ENCODE measurements at places on chromosomes 2 and 18.

DNA sequence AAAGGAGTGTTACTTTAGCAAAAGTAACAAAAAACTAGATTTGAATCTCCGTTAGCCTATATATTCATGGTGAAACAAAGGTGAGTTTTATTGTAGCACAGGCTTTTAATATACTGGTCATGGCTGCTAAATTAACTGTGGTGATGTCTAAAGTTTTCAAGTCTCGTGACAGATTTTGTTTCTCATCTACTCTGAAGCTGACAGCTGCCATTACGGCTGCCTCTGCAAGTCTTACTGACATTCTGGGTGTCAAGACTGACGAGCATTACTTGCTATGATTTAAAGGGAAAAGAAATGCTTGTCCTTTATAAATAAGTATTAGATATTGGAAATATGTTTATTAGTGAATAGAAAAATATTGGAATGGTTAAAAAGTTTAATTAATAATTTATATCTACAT lies 207.7 kb downstream of the DSEL start:
- DNase-seq = no peak

GRCh38 chr2:46717344-46718121 lies 198.1 kb downstream of the MCFD2 start:
- no peak for DNase-seq

- no peak for DNase-seq
These were observed 50.4 kb downstream of the NCKAP5 start for GRCh38 chr2:133517876-133518275.

DNA sequence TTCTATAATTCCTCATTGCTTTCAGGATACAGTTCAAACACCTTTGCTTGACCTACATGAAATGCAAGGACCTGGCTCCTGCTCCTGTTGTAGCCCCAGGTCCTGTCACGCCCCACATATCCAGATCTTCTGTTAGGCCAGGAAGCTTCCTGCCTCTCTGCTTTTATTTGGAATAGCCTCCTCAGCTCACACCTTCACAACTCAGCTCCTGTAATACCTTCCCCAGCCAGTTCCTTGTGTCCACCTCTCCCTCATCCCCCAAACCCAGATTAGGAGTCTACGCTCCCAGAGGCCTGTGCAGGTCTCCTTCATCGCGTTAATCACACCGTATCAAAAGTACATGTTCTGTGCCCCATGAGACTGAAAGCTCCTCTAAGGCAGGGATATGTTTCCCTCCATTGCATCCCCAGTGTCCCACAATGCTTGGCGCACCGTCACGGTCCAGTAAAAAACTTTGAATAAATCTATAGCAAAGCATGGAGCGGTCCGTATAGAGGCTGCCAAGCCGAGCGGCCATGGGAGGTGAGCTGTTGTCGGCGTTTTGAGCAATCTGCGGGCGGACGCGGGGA lies 371 bp downstream of the MDH1B start:
- no peak for DNase-seq

- peak; percentile 52 for DNase-seq
These were observed 33.5 kb downstream of the PNO1 start for GRCh38 chr2:68190991-68191731.

DNA sequence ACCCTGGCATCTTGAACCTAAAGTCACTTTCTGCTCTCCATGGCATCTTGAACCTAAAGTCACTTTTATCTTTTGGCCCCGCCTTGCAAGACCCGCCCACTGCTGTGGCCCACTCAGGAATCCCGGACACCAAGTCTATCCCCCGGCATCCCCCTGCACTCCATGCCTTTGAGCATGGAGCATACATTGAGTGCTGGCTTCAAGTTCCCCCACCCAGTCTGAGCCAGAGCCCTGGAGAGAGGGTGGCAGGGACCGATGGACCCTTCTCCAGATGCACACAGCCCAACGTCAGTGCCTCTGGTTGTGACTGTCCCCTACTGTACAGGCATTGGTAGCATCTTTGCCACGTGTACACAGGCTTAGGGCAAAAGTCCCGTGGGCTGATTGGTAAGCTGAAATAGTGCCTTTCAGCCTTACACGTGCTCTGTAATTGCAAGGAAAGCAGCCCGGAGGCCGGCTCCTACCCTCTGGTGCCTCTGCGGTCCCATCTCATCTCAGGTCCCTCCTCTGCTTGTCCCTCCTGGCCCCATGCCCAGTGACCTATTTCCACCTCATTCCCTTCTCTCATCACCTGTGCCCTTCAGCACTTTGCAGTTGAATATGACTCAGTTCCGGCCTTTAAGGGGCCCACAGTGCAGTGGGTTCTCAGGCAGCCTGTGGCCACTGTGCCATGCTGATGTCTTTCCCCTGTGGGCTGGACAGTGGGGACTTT lies 154.0 kb downstream of the INHBB start:
- DNase-seq = no peak

DNA sequence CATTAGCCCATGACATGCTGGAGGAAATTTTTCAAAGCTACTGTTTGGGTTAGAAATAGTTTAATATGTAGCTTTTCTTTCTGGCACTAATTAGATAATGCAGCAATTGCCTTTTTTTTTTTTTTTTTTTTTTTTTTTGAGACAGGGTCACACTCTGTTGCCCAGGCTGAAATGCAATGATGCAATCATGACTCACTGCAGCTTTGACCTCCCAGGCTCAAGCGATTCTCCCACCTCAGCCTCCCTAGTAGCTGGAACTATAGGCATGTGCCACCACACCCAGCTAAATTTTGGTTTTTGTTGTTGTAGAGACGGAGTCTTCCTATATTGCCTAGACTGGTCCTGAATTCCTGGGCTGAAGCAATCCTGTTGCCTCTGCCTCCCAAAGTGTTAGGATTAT lies 136.2 kb downstream of the SP100 start:
- no peak for DNase-seq

DNA sequence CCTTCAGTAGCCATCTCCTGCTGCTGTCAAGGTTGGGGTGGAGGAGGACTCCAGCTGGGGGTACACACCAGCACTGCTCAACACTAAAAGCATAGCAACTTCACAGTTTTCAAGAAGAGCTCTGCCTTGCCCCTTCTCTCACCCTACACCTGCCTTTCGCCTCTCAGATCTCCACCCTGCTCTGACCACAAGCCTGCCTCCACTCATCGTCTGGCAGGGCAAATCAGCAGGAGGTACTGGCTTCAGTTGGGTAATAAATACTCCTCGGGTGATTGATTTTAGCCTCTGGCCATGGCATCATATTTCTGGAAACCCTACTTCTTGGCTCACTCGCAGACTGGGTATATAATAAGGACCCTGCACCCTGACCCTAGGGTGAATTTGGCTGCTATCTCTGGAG lies 3.1 kb upstream of the PRKAG3 start:
- no peak for DNase-seq

DNA sequence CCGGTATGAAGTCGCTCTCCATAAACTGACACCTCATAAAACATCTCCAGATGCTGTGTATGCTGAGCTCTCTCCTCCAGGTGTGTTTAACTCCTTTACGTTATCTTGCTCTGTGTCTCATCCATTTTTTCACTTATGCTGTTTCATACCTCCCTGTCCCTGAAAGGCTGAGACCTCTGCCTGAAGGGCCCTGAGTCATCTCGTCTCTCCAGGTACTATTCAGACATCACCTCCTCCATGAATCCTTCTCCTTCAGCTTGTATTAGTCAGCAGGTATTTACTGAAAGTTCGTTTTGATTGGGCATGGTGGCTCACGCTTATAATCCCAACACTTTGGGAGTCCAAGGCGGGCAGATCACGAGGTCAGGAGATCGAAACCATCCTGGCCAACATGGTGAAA lies 244.5 kb upstream of the EPHA4 start:
- no peak for DNase-seq

- DNase-seq = peak; percentile 98
These were observed 97.0 kb upstream of the CD226 start for GRCh38 chr18:70044632-70045031.

GRCh38 chr2:65586516-65586915 lies 154.1 kb upstream of the SPRED2 start:
- DNase-seq = no peak

DNA sequence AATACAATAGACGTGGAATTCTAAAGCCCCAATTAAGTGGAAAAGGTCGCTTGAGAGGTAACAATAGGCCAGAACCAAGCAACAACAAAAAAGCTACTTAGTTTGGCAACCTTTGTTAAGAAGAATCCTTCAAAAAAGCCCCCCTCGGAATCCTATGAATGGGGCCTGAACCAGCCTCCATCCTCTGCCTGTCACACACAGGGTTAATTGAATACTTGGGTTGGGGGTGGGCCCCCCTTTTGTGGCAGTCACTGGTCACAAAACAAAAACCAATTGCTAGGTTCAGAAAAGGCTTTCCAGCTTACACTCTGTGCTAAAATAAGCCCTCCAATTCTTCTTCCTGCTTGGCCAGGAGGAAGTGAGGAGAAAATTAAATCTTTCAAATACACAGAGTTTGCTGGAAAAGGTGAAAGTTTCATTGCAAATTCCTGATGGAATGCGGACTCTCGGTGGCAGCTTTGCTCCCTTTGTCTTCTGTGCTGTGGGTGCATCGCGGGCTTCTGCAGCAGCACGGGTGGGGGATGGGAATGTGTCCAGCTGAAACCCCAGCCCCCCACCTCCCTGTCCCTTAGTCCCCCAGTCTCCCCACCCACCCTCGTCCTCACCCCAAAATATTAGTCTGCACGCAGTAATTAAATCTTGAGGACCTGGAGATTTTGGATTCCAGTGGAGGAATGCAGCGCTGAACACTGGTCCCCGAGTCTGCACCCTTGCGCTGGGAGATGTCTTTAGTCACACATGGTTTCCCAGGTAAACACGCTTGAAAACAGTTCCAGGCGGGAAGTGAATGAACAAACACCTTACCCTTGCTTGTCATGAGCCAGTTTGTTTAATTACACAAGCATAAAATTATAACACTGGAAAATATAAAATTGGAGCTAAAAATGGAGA lies 254.3 kb downstream of the SOX11 start:
- DNase-seq = no peak

DNA sequence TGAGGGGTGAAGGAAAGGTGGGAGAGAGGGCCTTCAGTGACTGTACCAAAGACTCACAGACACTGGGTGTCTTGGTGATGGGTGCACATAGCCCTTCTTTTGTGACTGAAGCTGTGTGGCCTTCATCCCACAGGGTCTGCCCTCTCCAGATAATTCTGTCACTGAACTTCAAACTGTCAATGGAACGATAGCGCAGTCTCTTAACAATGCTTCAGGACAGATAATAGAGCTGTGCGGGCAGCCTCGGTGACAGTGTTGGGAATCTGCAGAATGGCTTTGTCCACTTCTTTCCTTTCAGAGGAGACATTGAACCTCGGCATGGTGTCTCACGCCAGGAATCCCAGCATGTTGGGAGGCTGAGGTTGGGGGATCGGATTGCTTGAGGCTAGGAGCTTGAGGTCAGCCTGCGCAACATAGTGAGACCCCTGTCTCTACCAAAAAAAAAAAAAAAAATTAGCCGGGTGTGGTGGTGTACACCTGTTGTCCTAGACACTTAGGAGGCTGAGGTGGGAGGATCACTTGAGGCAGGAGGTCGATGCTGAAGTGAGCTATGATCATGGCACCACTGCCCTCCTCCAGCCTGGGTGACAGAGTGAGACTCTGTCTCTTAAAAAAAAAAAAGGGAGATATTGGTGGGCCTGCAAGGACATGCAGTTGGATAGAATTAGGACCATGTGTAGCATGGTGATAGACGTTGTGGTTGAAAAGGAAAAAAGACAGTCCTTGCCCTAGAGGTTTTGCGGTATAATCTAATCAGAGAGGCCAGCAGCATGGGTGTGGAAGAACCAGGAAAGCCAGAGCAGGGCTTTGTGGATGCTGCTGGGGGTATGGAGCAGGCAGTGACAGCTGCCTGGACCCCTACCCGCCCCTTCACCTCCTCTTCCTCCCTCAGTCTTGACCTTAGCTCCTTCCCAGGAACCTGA lies 91.4 kb downstream of the LDLRAD4 start:
- DNase-seq = no peak

- no peak for DNase-seq
These were observed 652.0 kb downstream of the DCC start for GRCh38 chr18:52992041-52992440.

GRCh38 chr2:241950413-241951315 lies 81.1 kb downstream of the RTP5 start:
- DNase-seq = no peak

- no peak for DNase-seq
These were observed 10.0 kb upstream of the GPR55 start for GRCh38 chr2:230935130-230935430.

- peak; percentile 7 for DNase-seq
These were observed 54.6 kb downstream of the LANCL1 start for GRCh38 chr2:210421916-210422315.

GRCh38 chr18:63470751-63471150 lies 6.0 kb upstream of the SERPINB5 start:
- no peak for DNase-seq

DNA sequence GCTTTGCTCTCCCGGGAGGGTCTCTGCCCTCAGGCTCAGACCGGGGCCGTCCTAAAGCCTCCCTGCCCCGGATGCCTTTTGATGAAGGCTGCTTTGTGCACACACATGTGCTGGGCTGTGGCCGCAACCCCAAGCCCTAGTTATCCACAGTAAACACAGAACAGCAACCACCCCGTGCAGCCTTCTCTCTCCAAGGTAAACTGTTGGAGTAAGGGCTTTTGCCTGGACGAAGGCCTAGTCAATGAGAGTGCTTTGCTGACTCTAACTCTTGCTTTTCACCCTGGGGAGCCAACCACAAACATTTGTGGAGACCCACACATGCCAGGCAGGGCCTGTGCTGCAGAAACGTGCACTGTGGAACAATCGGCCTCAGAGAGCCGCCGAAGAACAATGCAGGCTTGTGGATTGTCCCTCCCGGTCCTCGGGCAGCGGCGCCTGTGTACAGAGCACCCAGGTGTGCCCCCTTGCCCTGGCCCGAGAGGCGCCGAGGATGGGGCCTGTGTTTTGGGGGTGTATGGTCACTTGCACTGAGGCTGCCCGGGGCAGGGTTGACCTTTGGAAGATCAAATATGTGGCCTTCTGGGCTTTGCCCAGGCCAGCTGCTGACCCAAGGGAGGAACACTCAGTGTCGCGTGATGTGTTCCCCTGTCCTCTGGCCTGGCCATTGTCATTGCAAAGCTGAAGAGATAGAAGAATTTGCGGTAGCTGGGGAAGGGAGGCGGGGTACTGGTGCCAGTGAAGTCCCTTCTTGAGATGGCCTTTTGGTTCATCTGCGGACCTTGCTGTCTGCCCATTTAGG lies 37.0 kb downstream of the CTIF start:
- no peak for DNase-seq

DNA sequence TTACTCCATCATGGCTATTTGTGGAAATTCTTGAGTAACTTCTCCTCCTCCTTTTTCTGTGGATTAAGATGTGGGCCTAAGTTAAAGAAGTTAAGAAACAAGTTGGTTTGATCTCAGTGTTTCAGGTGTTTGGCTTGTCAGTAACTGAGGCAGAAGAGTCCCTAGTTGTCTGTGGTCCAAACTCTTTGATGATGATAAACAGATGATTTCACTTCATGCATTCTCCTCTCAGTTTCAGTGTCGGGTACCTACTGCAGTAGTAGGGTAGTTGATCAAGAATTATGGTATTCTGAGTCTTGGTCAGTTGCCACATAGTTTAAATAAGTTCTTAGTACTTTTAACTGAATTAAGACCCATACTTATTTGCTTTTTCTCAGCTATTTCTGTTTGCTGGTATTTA lies 85.6 kb downstream of the NCOA1 start:
- DNase-seq = no peak

GRCh38 chr18:74454279-74454751 lies 2.8 kb downstream of the DIPK1C start:
- DNase-seq = no peak

Data from AG09309 (cell line).